ENCODE measurements at places on chromosomes 1 and 21.

DNA sequence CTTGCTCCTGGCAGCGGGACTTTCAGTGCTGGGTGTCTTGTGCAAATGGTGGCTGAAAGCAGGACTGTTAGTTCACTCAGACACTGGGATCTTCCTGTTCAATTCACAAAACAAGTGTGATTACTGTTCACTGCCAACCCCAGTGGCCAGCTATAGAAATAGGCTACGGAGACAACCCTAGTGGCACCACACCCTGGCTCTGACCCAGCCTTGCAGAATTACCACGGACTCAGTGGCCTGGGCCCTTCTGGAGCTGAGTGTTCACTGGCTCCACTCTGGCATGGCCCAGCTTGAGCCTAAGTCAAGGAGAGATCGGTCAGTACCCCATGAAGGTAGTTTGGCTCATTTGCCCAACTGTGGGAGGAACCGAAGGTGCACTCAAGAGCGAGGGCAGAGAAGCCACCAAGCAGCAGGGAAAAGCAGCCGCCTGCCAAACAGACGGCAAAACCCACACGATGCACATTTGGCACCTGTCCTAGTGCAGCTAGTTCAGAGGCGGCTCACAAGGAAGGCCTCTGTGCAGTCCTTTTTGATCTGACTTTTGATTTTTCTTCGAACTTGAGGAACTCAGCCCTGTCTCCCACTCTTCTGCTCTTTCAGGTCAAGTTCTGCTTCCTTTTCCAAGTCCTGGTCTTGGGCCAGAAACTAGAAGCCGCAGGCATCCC, 5.9 kb downstream of the KIAA2013 start:
- DNase-seq, result no peak

- no peak for DNase-seq
Measured at GRCh38 chr1:236920286-236920894, 83.9 kb downstream of the MT1HL1 start.

GRCh38 chr1:205656236-205656635, 24.1 kb downstream of the SLC45A3 start:
- no peak for DNase-seq

DNA sequence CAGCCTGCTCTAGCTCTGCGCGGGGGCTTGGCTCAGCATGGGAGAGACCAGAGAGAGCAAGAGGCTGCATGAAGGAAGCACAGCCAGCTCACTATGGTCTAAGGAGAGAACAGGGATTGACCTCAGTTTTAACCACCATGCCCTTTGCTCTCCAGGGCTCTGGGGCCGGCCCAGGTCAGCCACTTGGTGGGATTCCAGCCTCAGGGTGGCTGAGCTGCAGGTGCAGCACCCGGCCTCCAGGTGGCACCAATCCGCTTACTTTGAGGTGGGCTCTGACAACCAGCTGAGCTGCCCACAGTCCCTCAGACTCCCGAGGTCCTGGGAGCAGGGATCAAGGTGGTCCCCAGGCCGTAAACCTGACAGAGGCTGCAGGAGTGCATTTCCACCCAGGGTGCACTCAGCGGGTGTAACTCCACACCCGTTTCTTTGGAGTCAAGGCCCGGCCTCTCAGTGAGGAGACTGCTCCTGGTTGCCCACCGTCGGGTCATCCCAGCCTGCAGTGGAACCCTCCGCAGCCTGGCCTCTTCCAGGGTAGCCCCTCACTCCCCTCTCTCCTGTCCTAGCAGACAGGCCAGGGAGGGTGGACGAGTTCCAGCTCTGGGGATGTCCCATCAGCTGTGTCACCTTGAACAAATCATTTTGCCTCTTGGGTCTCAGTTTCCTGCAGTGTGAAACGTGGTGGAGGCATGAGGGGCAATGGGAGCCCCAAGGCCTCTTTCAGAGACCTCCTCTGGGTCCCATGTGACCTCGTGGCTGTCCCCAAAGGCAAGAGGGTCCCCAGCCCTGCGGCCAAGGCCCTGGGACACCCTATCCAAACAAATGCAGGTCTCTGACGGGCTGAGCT, 607 bp upstream of the LGR6 start:
- DNase-seq, result peak; percentile 70

DNA sequence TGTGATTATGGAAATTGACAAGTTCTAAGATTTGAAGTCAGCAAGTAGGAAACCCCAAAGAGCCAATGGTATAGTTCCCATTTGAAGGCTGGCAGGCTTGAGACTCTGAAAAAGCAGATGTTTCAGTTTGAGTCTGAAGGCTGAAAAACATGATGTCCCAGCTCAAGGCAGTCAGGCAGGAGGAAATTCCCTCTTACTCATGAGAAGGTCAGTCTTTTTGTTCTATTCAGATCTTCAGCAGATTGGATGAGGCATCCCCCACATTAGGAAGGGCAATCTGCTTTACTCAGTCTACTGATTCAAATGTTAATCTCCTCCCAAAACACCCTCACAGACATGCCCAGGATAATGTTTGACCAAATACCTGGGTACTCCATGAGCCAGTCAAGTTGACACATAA, 372.5 kb upstream of the ST6GALNAC5 start:
- DNase-seq, result no peak

GRCh38 chr1:8816831-8817411, 519 bp downstream of the RERE start:
- no peak for DNase-seq

DNA sequence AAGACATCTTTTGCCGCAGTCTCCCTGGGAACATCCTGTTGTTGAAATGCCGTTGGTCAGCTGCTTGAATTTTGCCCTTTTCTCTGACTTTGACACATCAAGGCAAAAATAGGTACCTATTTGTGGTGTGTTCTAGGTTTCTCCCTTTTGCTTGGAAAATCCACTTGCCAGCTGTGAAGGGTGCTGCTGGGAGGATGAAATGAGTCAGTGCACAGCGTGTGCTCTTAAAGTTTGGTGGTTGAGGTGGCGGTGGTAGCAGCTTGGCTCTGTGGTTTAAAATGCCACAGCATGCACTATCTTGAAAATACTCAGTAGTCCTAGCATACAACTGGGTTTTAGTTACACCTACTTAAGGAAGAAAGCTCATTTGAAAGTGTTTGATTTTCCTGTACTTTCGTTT, 183.8 kb downstream of the DHRS3 start:
- peak; percentile 38 for DNase-seq

- DNase-seq, result no peak
Measured at GRCh38 chr1:227445746-227446145, 117.6 kb upstream of the ZNF678 start.

DNA sequence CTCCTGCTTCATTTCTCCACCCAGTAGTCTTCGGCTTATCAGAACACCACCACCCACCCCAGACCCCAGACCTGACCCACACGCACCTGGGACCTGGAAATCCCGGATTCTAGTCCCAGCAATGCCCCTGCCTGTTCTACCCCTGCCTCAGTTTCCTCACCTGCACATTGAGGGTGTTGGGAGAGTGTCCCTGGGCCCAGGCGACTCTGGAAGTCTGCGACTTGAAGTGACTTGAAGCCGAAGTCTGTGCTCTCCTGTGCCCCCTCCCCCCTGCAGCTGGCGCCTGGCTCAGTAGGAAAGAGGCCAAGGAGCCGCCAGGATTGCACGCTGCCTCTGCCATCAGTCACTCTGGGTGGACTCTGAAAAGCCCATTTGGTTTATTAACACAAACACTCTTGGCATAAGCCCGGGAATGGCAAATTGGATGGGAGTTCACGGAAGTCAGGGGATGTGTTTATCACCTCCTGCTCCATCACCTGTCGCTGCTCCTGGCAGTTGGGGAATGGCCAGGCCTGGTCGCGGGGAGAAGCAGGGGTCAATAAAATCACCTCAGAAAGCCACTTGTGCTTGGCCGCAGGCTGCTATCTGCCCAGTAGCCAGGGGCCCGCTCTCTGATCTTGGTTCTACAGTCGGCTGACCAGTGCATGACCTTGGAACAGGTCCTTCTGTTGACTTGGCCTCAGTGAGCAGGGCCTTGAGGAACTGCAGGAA, 132.7 kb downstream of the ACTL8 start:
- DNase-seq, result no peak

- no peak for DNase-seq
Measured at GRCh38 chr1:205048382-205048781, 5.4 kb downstream of the CNTN2 start.

- no peak for DNase-seq
Measured at GRCh38 chr1:20470194-20470593, 15.8 kb downstream of the CAMK2N1 start.

Data from urothelium cell line (cell line).